ENCODE measurements at places on chromosomes 13 and 19.

- no peak for DNase-seq
Measured at GRCh38 chr13:20460761-20461160, 64.9 kb downstream of the CRYL1 start.

DNA sequence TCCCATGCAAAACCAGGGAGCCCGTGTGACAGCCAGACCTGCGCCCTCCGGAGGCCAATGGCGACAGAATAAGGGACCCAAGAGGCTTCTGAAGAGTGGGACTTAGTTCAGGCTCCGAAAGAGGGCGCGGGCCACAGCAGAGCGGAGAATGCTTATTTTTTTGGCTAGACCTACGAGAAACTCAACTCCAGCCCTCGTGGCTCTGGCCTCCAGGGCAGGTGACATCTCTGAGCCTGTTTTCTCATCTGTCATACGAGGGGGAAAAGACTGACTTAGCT lies 23.0 kb downstream of the DPP9 start:
- DNase-seq = no peak

DNA sequence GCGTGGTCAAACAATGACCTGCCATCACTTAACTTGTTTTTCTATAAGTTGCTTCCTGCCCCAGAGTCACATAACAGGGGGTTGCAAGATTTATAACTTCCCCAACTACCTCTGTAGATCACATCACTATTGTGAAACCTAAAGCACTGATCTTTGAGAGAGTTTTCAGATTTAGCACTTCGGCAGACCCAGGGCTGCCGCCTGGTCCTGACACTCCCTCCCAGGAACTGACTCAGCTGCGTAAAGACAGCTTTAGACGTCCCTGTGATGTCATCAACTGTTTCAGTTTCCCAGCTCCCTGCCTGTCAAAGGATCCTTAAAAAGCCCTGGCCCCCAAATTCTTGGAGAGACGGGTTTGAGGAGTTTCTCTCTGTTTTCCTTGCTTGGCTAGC lies 33.3 kb downstream of the IGFL2 start:
- peak; percentile 21 for DNase-seq

DNA sequence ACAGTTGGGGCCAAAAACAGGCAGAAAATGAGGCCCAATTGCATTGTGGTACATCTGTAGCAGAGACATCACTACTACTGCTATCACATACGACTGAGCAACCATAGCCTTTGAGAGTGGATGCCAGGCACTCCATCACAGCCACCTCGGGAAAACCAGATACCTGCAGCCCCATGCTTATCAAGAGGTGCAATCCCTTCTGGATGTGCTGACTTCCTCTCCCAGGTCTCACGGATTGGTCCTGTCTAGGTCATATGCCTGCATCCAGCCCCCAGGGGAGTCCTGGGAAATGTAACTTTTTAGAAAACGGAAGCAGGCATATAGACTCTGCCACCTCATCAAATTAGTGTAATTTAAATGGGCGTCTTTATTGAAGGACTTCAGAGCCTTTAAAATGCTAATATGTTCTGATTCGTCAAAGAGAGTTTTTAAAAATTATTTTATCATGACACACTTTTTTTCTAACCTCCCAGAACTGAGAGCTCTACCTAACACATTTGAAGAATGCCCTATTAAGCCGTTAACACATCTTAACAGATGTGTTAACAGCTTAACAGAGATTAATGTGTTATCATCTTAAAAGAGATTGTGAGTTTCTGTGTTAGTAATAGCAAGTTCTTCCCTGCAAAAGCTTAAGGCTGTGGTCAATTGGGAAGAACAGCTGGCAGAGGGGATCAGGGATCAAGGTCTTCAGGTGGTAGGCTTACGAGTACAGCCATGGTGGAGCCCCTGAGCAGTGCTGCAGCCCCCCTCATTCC lies 63.9 kb downstream of the DLEU7 start:
- no peak for DNase-seq

DNA sequence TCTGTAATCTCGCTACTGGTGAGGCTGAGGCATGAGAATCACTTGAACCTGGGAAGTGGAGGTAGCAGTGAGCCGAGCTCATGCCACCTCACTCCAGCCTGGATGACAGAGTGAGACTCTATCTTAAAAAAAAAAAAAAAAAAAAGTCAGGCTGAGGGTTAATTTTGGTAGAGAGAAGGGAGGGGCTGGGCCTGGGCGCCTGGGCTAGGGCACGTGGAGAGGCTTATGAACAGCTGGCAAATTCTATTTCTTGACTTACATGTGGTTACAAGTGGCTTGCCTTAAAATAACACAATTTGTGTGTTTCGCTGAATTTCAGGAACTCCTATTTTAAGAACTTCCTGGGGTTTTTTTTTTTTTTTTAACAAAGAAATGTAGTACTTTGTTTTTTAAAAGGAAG lies 47.6 kb upstream of the MAP3K10 start:
- peak; percentile 38 for DNase-seq

GRCh38 chr19:51398096-51398704 lies 7.8 kb upstream of the C19orf84 start:
- DNase-seq = peak; percentile 36

DNA sequence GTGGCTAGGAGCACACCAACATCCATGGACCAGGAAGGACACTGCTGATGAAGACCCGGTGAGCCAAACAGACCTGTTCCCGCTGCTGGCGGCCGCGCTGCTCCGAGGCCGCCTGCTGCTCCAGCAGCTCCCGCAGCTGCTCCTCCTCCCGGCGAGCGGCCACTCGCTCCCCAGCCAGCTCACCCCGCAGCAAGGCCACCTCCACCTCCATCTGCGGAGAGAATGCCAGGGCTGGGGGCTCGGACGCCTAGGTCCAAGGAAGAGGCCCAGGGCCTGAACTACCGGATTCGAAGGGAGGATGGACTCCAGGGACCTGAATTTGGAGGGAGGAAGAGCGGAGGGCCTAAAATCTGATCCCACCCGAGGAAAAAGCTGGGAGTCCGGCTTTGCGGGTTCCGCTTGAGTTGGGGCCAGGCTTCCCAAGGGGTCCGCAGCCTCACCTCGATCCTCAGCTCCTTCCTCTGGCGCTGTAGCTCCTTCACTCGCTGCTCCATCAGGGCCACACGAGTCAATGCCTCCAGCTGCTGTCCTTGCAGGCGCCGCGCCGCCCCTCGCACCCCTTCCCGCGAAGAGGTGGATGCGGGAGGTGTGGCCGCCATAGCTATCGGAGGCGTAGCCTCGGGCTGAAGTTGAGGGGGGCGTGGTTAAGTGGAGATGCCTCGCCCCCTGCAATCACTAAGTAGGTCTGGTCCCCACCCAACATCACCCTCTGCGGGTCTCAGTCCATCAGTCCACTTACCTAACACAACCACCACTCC lies 2.7 kb downstream of the PHLDB3 start:
- DNase-seq = no peak

DNA sequence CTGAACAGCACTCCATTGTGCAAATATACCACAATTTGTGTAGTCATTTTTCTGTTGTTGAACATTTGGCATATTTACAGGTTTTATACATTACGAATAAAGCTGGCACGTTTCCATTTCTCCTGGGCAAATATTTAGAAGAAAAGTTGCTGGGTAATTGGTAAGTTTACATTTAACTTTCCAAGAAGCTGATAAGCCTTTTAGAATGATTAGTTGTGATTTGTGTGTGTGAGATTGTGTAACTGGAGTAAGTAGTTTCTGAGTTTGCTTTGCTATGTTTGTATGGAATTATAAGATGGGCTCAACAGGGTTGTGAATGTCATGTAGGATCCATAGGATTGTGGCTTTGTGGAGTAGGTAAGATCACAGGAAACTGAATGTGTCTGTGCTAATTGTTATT lies 1.6 kb upstream of the ZNF529 start:
- DNase-seq = no peak

- DNase-seq = no peak
Measured at GRCh38 chr13:36028359-36029025, 102.7 kb downstream of the DCLK1 start.

DNA sequence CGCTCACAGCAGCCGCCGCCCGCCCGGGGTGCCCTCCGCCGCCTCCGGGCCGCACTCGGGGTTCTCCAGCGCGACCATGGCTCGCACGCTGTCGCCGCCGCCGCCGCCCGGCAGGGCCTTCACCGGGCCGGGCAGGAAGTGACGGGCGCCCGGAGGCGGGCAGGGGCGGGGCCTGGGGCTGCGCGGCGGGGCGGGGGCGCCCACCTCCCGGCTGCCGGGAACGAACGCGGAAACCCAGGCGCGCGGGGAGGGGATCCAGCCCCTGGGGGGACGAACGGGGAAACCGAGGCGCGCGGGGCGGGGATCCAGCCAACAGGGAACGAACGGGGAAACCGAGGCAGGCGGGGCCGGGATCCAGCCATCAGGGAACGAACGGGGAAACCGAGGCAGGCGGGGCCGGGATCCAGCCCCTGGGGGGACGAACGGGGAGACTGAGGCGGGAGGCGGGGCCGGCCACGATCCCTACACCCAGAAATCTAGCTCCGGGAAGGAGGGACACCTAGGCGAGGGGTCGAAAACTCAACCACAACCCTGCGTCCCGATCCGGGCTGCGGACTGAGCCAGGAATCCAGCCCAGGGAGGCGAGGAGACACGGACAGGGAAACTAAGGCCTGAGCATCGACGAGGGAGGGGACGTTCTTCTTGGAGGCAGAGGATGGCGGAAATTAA lies at the start of gene R3HDM4:
Gene R3HDM4 (minus strand): TSS at position 140 of the 669 bp plus-strand sequence. CDS start 62 bp downstream, at position 78.
- peak; percentile 53 for DNase-seq

- no peak for DNase-seq
Measured at GRCh38 chr13:112977525-112977924, 8.5 kb downstream of the MCF2L start.

GRCh38 chr19:11373885-11374432 lies 507 bp upstream of the SWSAP1 start:
- DNase-seq = no peak

DNA sequence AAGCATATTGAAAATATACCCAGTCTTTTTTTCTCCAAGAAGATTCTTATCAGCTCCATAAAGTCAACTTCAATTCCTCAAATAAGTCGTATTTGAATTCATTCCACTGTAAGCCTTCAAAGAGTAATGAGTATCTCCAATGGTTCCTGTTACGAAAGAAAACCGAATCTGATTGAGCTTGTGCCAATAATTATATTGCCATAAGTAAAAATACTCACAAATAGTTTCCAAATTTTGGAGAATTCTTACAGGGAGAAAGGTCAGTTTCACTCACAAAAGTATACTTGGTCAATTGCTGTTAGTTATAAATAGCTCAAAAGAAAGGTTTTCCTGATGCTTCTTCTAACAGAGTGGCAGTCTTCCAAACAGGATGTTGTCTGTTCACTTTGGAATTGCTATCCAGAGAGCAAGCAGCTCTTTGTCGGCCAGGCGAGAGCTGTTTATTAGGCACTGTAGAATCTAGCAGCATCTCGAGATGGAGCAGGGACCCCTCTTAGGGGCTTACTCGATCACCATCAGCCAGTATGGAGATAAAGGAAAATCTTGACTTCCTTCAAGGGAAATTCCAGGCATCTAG lies 13.5 kb downstream of the ERICH4 start:
- DNase-seq = peak; percentile 67

DNA sequence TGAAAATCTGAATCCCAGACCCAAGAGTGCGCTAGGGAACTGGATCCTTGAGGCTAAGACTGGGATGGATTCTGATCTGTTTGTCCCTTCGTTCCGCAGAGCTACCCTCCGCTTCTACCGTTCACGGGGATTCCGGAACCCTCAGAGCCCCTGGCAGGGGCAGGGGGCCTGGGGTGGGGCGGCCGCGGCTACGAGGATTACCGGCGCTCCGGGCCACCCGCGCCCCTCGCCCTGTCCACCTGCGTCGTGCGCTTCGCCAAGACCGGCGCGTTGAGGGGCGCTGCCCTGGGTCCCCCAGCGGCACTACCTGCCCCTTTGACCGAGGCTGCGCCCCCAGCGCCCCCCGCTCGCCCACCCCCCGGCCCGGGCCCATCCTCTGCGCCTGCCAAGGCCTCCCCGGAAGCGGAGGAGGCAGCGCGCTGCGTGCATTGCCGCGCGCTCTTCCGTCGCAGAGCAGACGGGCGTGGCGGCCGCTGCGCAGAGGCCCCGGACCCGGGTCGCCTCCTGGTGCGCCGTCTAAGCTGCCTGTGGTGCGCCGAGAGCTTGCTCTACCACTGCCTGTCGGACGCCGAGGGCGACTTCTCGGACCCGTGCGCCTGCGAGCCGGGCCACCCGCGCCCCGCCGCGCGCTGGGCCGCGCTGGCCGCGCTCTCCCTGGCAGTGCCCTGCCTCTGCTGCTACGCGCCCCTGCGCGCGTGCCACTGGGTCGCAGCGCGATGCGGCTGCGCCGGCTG lies 7.1 kb downstream of the SPRED3 start:
- DNase-seq = no peak

GRCh38 chr19:4267101-4267900 lies 11.8 kb upstream of the SHD start:
- DNase-seq = peak; percentile 21

GRCh38 chr13:95650696-95651095 lies 6.2 kb upstream of the DZIP1 start:
- DNase-seq = no peak

- DNase-seq = no peak
Measured at GRCh38 chr13:61685682-61686012, 270.0 kb upstream of the PCDH20 start.

GRCh38 chr19:13884726-13885591 lies 8.0 kb downstream of the NANOS3 start:
- DNase-seq = no peak

DNA sequence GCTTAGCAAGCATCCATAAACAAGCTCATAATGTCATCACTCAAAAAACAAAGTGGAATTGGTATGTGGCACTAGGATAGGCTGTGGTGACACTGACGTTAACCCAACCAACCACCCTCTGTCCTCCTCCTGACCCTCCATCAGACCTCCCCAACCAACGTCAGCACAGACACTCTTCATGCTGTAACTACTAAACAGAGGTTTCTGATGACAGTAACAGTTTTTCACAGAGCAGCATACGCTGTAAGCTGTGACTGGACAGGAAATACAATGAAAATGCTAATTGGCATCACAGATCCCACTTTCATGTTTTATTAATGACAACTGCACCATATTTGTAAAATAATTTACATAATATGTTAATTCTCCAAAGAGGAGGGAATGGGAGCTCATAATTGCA lies 238.0 kb downstream of the IRS2 start:
- DNase-seq = no peak

- no peak for DNase-seq
Measured at GRCh38 chr13:101880581-101880980, 428.1 kb downstream of the ITGBL1 start.

- DNase-seq = peak; percentile 40
Measured at GRCh38 chr13:33793726-33794125, 24.2 kb upstream of the RFC3 start.

- no peak for DNase-seq
Measured at GRCh38 chr13:48415516-48415915, 2.6 kb upstream of the LPAR6 start.

- no peak for DNase-seq
Measured at GRCh38 chr13:97751477-97751876, 202.0 kb upstream of the IPO5 start.
